A549 treated with GW870086 at 1 μM for 4 hours (cell line): ENCODE measurements at places on chromosomes 3 and 15. TPM values are rescaled to one million over a fixed set of nuclear protein-coding genes. Genes with fewer than 3 reads are reported as not detected.

The ZNF717 gene
- 2.2 to 3.0 TPM (median 2.5 TPM) in 5 replicates for total RNA-seq

The CADPS gene
- not detected in 5 replicates for total RNA-seq

The SPG21 gene
- 111 to 131 TPM (median 127 TPM) in 5 replicates for total RNA-seq

The ZNF662 gene
- not detected in 5 replicates for total RNA-seq

The FGF7 gene
- not detected in 5 replicates for total RNA-seq

The TUSC2 gene
- total RNA-seq: 28.2 to 41.0 TPM (median 36.2 TPM) in 5 replicates

The CMTM7 gene
- total RNA-seq: 27.1 to 39.7 TPM (median 37.8 TPM) in 5 replicates

The FBXW12 gene
- total RNA-seq: not detected in 5 replicates

The EEF1AKMT4 gene
- 8.7 to 13.2 TPM (median 12.4 TPM) in 5 replicates for total RNA-seq

The ADCY5 gene
- 0.34 to 0.81 TPM (median 0.43 TPM) in 5 replicates for total RNA-seq

The ZNF621 gene
- total RNA-seq: 5.7 to 6.9 TPM (median 6.7 TPM) in 5 replicates

The ALCAM gene
- 55.2 to 82.9 TPM (median 79.2 TPM) in 5 replicates for total RNA-seq

The FSD2 gene
- not detected in 5 replicates for total RNA-seq

The TSC22D2 gene
- total RNA-seq: 16.6 to 19.0 TPM (median 18.3 TPM) in 5 replicates

The CPLX3 gene
- total RNA-seq: 0.07 to 0.13 TPM in 2 of 5 replicates, not detected in the others

The DUOX1 gene
- not detected in 5 replicates for total RNA-seq

The SHC4 gene
- 0.61 to 1.2 TPM (median 0.80 TPM) in 5 replicates for total RNA-seq

The NEK11 gene
- total RNA-seq: 4.0 to 4.9 TPM (median 4.7 TPM) in 5 replicates

The LDHAL6B gene
- not detected in 5 replicates for total RNA-seq

The OSBPL10 gene
- 14.5 to 23.1 TPM (median 22.9 TPM) in 5 replicates for total RNA-seq

The SMAD6 gene
- 21.0 to 27.4 TPM (median 25.1 TPM) in 5 replicates for total RNA-seq

The ZPLD1 gene
- total RNA-seq: not detected in 5 replicates

The HRG gene
- total RNA-seq: not detected in 5 replicates

The SLC22A13 gene
- 0.07 to 0.10 TPM in 2 of 5 replicates, not detected in the others for total RNA-seq

The BTLA gene
- not detected in 5 replicates for total RNA-seq

The ZNF660 gene
- not detected in 5 replicates for total RNA-seq

The NR1I2 gene
- total RNA-seq: not detected in 5 replicates

The ACKR2 gene
- 0.08 to 0.10 TPM in 2 of 5 replicates, not detected in the others for total RNA-seq

The ADGRG7 gene
- total RNA-seq: not detected in 5 replicates

The TMEM207 gene
- not detected in 5 replicates for total RNA-seq

The PARL gene
- total RNA-seq: 64.6 to 75.1 TPM (median 68.8 TPM) in 5 replicates

The C2CD4A gene
- total RNA-seq: 0.07 to 0.40 TPM (median 0.19 TPM) in 5 replicates

The INKA1 gene
- 1.1 to 2.3 TPM (median 1.9 TPM) in 5 replicates for total RNA-seq

The RTP4 gene
- not detected in 5 replicates for total RNA-seq

The SAMD7 gene
- not detected in 5 replicates for total RNA-seq

The GABRB3 gene
- 54.9 to 82.0 TPM (median 76.9 TPM) in 5 replicates for total RNA-seq

The RBP2 gene
- not detected in 5 replicates for total RNA-seq

The ACTR8 gene
- 14.5 to 18.6 TPM (median 18.3 TPM) in 5 replicates for total RNA-seq

The FRMD5 gene
- total RNA-seq: 2.2 to 3.5 TPM (median 2.9 TPM) in 5 replicates

The DAPK2 gene
- total RNA-seq: 4.2 to 5.4 TPM (median 4.8 TPM) in 5 replicates

The CPNE9 gene
- 0.08 to 0.37 TPM (median 0.15 TPM) in 5 replicates for total RNA-seq

The PLSCR2 gene
- total RNA-seq: not detected in 5 replicates

The DGKG gene
- 6.0 to 12.7 TPM (median 8.7 TPM) in 5 replicates for total RNA-seq

The TRH gene
- not detected in 5 replicates for total RNA-seq

The HOMER2 gene
- total RNA-seq: 12.2 to 14.1 TPM (median 12.8 TPM) in 5 replicates

The CCDC13 gene
- total RNA-seq: 0.41 to 0.61 TPM (median 0.46 TPM) in 5 replicates

The DISP2 gene
- 0.58 to 2.5 TPM (median 1.6 TPM) in 5 replicates for total RNA-seq

The ITIH1 gene
- total RNA-seq: not detected in 5 replicates

The MUSTN1 gene
- 0.35 TPM in 1 of 5 replicates, not detected in the others for total RNA-seq
